Occipital lobe (tissue), 3 donors: ENCODE measurements at places on chromosomes 4 and X. TPM values are rescaled to one million over a fixed set of nuclear protein-coding genes. Genes with fewer than 3 reads are reported as not detected.

The LEF1 gene
- 6.9 TPM for total RNA-seq

The INTU gene
- 36.3 TPM for total RNA-seq

The ENPEP gene
- 0.78 TPM for total RNA-seq

The HERC5 gene
- 2.5 TPM for total RNA-seq

The SSX4 gene
- not detected for total RNA-seq

The TLR2 gene
- total RNA-seq: 1.6 TPM

The ABCB7 gene
- 46.8 TPM for total RNA-seq

The KDM5C gene
- 103 TPM for total RNA-seq

The IQCM gene
- not detected for total RNA-seq

The GLRA3 gene
- 5.0 TPM for total RNA-seq

The TRIM61 gene
- total RNA-seq: 2.5 TPM

The CCNB3 gene
- total RNA-seq: 0.31 TPM

The N4BP2 gene
- total RNA-seq: 67.1 TPM

The TREX2 gene
- total RNA-seq: not detected

The AFP gene
- total RNA-seq: 0.62 TPM

The TMPRSS11E gene
- 0.16 TPM for total RNA-seq

The FAT1 gene
- total RNA-seq: 28.4 TPM

The FDCSP gene
- total RNA-seq: not detected

The GPR173 gene
- 27.0 TPM for total RNA-seq
